Activated CD4-positive, CD25-positive, alpha-beta regulatory T cell treated with anti-CD3 and anti-CD28 coated beads, Interleukin-2, amount 50 U/mL, for 16 hours (primary cell): ENCODE measurements at places on chromosomes 11 and 22.

DNA sequence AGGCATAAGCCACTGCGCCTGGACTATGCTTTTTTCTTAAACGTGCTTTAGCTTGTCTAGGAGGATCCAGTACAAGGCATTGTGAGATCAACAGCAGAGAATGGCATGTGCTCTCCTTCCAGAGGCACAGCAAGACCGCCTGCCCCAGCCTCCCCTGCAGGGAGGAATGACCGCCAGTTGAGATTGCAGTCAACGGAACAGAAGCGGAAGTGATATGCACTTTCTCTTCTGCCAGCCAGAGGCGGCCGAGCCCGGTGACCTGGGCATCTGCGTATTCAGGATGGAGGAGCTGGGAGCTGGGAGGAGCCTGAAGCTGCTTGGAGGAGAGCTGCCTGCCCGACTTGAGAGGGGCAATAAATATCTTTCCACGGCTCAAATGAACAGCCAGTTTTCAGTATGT lies 243.0 kb downstream of the CTTN start:
- no peak for DNase-seq

DNA sequence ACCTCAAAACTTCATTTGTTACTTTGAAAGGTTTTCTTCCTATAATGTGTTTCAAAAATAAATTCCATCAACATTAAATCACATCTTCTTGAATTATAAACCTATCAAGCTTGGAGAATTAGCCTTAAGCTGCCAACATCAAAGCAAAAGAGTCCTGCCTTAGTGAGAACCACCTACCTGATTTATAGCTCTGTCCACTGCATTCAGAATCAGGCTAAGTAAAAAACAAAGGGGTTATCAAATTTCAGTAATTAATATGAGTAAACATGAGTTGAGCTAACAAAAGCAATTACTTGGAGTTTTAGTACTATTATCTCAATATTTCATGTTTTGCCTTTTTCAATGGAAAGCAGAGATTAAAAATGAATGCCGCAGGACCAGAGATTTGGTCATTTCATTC lies 73.9 kb downstream of the CADM1 start:
- no peak for DNase-seq

GRCh38 chr22:49423125-49423650 lies 404.5 kb downstream of the BRD1 start:
- no peak for DNase-seq

GRCh38 chr11:65710421-65710820 lies 1.6 kb upstream of the KAT5 start:
- no peak for DNase-seq

DNA sequence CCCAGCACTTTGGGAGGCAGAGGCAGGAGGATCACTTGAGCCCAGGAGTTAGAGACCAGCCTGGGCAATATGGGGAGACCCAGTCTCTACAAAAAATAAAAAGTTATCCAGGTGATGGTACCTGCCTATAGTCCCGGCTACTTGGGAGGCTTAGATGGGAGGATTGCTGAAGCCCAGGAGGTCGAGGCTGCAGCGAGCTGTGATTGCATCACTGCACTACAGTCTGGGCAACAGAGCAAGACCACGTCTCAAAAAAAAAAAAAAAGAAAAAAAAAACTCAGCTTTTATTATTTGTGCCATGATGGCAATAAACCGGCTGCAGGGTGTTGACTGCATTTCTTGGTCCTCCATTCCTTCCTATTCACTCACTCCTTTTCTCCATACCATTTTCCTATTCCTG lies 33.6 kb upstream of the TFIP11 start:
- no peak for DNase-seq

DNA sequence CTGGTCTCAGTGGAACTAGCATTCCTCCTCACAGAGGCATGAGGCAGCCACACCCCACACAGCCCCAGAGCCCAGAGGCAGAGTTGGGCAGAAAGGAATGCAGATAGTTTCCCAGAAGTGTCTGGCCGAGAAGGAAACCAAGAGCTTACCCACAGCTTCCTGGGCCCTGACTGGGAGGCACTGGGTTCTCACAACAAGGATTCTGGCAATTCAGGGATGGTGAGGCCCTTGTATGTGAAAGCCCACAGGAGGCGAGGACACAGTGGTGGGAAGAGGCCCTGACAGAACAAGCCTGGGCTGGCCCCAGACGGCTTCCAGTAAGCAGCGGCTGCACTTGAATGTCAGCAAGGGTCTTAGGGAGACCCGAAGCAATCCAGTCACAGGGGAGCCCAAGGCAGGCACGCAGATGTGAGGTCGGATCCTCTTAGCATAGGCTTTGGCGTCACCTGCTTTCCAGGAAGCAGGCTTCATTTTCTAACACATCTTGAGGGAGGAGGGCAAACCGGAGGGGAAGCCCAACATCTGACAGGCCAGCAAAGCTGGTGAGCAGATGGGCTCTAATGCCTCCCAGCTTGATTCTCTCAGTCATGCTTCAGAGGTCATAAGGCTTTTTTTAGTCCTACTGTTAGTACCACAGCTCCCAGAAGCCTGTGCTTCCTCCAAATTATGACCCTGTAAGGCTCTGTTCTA lies 78.3 kb upstream of the AKIP1 start:
- DNase-seq = no peak

- no peak for DNase-seq
Observed at GRCh38 chr11:33347490-33348125, 90.4 kb downstream of the HIPK3 start.

GRCh38 chr11:6027501-6027900 lies 3.1 kb downstream of the OR56A1 start:
- no peak for DNase-seq

- no peak for DNase-seq
Observed at GRCh38 chr22:43470253-43470652, 58.4 kb downstream of the MPPED1 start.
